Progenitor cell of endocrine pancreas (in vitro differentiated cells): ENCODE measurements at places on chromosomes 4 and X. TPM values are rescaled to one million over a fixed set of nuclear protein-coding genes. Genes with fewer than 3 reads are reported as not detected.

Gene ADH6
- total RNA-seq: 1.9 TPM in 2 replicates

Gene CTAG2
- not detected in 2 replicates for total RNA-seq

GRCh38 chrX:19688426-19688825, 173.1 kb upstream of the MAP3K15 start:
- DNase-seq: no peak

Gene CASP6
- 61.0 and 68.2 TPM in 2 replicates for total RNA-seq

DNA sequence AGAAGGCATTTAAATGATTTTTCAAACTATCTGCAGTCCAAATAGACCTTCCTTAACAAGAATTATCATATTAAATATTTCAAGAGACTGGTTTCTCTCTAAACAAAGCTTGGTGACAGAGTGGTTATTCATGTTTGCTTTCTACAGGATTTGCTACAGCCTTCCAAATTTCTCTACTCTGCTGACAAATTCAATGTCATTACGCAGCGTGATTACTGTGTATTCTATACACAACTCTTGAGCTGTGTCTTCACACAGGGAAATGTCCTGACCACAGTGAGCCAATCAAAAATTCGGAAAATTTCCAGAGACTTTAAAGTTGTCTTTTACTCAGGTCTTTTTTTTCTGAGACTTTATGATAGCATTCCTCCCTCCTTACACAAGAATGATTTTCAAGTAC, 75.6 kb downstream of the EFHC2 start:
- DNase-seq: no peak

DNA sequence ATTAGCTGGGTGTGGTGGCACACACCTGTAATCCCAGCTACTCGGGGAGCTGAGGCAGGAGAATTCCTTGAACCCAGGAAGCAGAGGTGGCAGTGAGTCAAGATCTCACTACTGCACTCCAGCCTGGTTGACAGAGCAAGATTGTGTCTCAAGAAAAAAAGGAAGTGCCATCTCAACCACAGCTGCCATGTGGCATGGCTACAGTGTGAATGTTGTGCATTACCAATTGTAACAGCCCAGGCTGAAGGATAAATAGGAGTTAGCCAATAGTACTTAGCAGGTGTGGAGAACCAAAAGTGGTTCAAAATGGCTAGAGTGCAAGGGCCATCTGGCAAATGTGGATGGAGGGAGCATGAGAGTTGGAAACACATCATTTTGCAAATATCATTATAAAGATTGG, 28.9 kb downstream of the SLC25A5 start:
- DNase-seq: no peak

GRCh38 chrX:1521459-1521956, 15.5 kb downstream of the P2RY8 start:
- no peak for DNase-seq
